Stimulated activated CD4-positive, alpha-beta T cell treated with anti-CD3 and anti-CD28 coated beads, Interleukin-1b, Interleukin-23, amount 100 ng/mL, for 48 hours (primary cell): ENCODE measurements at places on chromosomes 5 and 9.

GRCh38 chr9:76353280-76353679, 40.9 kb downstream of the RFK start:
- no peak for DNase-seq

DNA sequence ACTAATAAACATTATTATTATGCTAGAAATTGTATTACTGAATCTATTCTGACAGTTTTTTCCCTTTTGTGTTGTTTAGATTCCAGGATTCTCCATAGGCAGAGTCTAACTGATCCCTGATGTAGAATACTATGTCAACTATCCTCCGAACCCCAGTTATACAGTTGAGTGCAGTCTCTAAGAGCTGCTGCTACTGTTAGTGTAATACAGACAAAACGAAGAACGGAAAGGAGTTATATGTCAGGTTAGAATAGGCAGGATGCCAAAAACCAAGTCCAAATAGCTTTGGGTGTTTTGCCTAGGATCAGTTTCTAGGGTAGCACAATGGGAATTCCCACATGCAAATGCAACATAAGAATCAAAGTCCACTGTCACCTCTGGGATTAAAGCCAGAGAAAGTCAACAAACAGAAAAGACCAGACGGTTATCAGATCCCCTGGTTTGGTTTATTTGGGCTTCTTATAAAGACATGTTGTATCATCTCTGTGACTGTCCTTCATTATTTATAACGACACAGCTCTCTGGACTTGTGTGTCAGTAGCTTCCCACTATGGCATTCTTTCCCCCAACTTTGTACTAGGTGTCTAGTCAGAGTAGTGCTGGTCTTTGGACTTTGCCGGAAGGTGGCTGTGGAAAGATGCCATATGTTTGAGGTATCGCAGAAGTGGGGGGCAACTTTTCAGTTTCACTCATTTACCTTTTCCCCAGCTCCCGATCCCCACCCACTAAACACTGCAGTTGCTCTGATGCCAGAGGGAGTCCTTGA, 14.9 kb upstream of the TMEM38B start:
- DNase-seq: no peak

- no peak for DNase-seq
Measured at GRCh38 chr5:2999926-3000325, 248.4 kb upstream of the IRX2 start.

DNA sequence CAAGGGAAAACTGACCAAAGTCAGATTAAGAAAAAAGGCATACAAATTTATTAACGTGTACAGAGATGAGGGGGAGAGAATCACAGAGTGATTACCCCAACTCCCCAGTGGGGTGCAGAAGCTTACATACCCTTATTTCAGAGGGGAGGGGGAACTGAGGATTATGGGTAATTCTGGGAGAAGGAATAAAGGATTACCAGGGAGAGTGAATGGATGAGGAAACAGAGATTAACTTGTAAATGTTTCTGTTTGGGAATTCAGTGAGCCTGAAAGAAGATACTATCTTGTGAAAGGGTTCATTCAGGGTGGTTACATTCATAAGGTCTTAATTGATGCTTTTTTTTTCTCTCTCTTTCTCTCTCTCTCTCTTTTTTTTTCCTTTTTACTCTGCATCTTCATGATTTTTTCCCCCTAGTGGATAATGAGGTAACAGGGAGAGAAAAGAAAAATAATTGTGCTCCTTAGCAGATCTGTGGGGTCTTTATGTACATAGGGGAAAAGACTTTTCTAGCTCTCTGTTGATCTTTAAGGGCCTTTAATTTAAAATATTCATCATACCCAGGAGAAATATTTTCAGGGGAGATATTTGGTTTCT, 49.4 kb downstream of the TARS1 start:
- DNase-seq: no peak

GRCh38 chr5:33831041-33831440, 60.7 kb downstream of the ADAMTS12 start:
- no peak for DNase-seq

- no peak for DNase-seq
Measured at GRCh38 chr5:178458140-178458539, 132.1 kb downstream of the COL23A1 start.

- DNase-seq: no peak
Measured at GRCh38 chr5:119274030-119274766, 81.6 kb upstream of the TNFAIP8 start.

DNA sequence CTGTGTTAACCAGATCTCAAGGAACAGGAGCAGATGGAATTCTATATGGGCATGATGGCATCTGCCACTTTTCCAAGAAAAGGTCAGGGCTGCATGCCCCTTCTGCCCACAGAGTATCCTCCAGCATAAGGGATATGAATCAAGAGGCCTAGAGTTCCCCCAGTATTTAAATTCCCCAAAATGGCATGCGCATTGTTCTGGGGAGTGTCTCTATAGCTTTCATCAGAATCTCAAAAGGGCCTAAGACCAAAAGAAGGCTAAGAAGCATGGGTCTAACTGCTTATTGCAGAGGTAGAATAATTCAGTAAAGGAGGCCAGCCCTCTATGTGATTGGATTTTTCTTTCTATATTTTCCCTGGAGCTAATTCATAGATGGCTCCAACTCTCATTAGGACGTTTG, 114.2 kb upstream of the SPIN1 start:
- no peak for DNase-seq

GRCh38 chr9:133799106-133799505, 61.0 kb upstream of the SARDH start:
- no peak for DNase-seq

DNA sequence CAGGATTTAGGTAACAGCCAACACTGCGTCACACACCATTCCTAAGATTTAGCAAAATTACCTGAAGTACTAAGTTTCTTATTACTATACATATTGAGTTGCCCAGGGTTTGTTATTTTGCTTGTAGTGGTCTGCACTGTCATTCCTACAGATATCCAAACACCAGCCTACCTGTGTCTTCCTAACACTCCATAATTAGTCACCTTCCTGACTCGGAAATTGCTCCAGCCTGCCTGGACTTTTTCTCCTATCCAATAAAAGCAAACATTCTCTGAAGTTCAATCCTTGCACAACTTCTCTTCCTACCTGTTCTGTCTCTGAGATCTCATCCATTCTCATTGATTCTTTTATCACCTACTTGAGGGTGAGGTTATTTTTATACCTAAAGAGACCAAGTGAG, 243.9 kb downstream of the NR2F1-AS1 start:
- no peak for DNase-seq

DNA sequence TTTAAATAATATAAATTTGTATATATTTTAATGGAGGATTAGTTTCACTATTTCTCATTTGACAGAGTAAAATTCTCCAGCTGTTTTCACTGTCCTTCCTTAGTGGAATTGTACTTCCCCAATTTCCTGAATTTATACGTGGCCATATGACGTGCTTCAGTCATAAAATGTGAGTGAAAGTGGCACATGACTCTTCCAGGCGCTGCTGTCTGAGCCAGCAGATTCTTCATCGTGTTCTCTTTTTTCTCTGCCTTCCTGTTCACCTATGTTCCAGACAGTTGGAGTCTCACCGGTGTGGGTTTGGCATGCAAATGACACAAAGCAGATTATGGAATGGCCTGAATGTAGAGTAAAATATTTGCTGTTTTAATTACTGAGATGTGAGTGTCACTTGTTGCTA, 684.1 kb downstream of the SEMA5A start:
- no peak for DNase-seq

- no peak for DNase-seq
Measured at GRCh38 chr5:32228816-32229215, 54.7 kb upstream of the GOLPH3 start.

DNA sequence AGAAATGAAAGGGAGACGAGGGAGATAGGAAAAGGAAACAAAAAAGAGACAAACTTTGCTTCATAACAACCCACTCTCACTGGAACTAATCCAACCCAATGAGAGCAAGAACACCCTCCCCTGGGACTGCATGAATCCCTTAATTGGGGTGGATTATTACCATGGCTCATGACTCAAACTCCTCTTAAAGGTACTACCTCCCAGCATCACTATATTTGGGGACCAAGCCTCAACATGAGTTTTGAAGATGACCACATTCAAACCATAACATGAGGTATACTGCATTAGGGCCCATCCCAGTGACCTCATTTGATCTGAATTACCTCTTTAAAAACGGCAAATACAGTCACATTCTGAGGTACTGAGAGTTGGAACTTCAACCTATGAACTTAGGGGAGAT, 8.0 kb downstream of the MTAP start:
- DNase-seq: no peak

- DNase-seq: no peak
Measured at GRCh38 chr9:78839252-78839651, 542.3 kb downstream of the PSAT1 start.

DNA sequence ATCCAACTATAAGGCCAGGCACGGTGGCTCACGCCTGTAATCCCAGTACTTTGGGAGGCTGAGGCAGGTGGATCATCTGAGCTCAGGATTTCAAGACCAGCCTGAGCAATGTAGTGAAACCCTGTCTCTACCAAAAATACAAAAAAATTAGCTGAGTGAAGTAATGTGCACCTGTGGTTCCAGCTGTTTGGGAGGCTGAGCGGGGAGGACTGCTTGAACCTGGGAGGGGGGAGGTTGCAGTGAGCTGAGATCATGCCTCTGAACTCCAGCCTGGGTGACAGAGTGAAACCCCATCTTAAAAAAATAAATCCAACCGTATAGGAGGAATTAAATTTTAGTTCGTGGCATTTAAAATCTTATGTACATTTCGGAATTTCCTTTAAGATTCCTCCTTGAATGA, 123.4 kb downstream of the CDC42SE2 start:
- no peak for DNase-seq

- DNase-seq: no peak
Measured at GRCh38 chr5:39559923-39560322, 135.1 kb upstream of the DAB2 start.

GRCh38 chr5:177494346-177495195, 2.8 kb downstream of the PDLIM7 start:
- peak; percentile 40 for DNase-seq

GRCh38 chr9:17081351-17081750, 53.5 kb upstream of the CNTLN start:
- DNase-seq: no peak

DNA sequence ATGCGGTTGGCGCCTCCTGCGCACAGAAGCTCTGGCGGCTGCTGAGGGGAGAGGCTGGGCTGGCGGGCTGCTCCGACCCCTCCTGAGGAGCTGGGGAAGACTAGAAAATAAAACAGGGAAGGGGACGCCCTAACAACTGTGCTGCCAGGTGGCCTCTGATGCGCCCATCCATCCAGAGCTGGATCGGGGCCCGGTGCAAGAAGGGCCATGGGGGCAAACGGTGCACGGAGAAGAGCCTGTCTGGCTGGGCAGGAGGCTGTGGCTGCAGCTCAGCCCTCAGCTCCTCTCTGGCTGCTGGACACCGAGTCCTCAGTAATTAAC, 21.0 kb upstream of the MRNIP start:
- no peak for DNase-seq

DNA sequence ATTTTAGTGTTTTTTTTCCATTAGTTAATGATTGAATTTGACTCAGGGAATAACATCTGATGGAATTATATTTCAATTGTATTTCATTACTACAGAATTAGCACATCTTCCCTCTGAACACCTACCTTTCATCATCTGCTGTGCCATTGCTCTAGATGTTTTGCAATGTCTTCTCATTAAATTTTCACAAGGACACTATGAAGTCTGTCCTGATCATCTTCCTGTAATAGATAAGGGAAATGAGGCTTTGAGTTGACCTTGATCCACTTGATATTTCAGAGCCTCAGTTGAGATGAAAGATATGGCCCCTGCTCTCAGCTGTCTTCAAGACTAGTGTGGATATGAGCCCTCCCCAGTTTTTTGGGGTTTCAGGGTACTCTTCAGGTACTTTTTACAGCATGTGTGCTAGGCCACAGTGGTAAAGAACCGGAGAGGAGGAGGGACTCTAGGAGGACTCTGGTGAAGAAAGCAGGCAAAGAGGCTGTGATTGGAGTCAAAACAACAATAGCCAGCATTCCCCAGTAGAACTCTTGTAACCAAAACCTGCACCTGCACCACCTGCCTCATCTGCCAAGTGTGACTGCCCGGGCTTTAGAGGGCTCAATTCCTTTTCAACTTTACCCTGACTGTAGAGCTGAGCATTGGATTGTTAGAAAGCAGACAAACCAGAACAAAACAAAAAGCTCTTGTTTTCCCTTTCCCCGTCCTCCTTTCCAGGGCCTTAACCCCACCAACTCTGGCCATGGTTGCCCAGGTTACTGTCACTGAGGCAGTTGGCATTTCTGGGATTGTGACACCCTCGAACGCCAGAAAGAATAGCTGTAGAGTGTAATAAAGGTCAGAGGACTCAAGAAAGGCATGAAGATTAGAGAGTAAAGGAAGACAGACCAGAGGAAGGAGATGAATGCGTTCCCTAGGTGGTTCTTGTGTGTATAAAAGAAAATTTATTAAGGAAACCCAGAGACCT, 56.3 kb downstream of the ERAP1 start:
- no peak for DNase-seq

- DNase-seq: no peak
Measured at GRCh38 chr5:135729321-135729786, 105.1 kb upstream of the SLC25A48 start.

GRCh38 chr9:6184749-6185645, 30.6 kb upstream of the IL33 start:
- no peak for DNase-seq
